Stimulated activated CD8-positive, alpha-beta memory T cell treated with anti-CD3 and anti-CD28 coated beads, Interleukin-15, amount 100 ng/mL, for 1 hour (primary cell): ENCODE measurements at places on chromosomes 5 and 9.

DNA sequence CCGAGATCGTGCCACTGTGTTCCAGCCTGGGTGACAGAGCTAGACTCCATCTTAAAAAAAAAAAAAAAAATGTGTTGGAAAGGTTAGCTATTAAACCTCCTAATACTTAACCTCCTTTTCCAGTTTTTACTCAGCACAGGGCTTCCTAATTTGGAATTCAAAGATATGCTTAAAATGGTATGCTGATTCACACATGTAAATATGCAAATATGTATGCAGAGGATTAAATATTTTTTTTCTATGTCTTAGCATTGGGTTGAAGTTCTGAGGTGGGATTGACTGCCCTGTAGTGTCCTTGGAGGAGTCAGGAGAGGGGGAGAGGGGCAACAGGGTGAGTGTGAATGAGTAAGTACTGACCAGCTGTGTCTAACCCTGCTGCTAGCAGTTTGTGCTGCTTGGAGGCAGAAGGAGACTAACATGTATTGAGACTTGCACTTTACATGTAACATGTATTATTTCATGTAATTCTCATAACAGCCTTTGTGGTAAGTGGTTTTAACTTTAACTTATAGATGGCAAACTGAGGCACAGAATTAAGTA, 63.2 kb downstream of the SLC44A1 start:
- DNase-seq, result no peak

- DNase-seq, result no peak
Measured at GRCh38 chr5:115096034-115096769, 73.5 kb downstream of the TRIM36 start.

DNA sequence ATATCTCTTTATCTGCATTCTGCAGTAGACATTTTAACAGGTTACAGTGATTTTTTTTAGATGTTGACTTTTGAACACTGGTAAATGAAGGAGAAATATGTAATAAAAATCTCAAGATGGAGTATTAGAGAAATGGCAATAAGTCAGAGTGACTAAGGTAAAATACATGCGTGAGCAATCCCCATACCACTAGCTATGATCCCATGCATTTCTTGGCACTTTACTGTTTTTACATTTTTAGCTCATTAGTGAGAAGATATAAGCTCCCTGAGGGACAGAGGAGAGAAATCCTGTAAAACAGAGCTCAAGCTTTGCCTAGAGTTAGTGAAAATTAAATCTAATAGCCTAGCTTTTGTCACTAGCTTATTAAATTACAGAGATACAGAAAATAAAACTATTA, 181.9 kb upstream of the TRPM3 start:
- no peak for DNase-seq

DNA sequence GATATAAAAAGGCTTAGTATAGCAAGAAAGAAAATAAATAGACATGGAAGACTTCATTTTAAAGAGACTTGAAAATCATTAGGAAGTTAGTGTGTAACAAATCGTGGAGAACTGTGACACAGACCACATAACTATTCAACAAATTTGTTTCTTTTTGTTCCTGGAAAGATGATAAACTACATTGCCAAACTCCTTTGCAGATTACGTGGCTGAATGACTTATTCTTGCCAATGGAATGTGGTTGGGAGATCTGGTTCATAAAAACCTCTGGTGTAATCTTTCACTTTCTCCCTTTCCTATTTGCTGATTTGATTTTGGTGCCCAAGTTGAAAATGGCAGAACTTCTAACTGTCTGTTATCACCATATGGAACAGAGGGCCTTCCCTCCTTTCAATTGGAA, 328.9 kb upstream of the MEF2C start:
- DNase-seq, result no peak

DNA sequence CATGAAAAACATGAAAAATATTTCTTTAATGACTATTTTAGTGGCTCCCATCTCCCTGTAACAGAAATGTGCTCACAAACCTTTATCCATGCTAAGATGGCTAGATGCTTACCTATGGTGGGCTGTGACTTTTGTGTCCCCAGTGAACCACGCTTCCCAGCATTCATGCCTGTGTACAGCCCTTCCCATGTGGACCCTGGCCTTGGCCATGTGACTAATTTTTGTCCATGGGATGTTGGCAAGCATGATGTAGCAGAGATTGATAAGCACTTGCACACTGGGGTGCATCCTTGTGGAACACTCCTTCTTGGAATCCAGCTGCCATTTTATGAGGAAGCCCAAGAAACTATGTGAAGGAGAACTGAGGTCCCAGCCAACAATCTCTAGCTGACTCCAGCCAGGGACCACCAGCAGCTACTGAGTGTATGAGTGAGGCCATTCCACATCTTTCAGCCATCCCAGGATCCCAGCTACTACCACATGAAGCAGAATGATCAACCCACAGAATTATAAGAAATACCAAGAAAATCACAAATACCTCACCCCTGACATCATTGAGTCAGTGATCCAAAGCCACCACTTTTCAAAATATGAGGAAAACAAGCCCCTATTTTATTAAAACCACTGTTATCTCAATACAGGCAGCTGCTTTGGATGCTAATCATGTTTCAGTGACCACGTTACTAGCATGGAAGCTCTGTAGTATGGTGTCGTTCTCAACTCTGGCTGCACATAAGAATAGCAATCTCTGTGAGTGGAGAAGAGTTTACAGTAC, 16.1 kb upstream of the RAI14 start:
- DNase-seq, result no peak

DNA sequence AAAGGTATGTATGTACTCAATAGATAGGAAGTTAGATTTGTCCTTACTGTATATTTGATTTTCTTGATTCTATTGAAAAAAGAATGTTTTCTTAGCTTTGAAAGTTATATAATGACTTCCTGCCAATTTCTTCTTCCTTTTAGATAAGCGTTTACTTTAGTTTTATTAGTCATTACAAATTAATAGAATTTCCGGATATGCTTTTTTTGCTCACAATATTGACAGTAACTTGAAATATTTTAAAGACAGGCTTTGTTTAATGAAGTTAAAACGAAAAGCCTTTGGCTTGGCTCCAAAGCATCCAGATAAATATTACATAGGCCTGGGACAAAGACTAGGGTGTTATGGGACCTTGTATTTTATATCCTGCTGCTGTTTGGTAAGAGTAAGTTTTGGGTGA, 49.5 kb downstream of the CWC27 start:
- DNase-seq, result no peak

- DNase-seq, result no peak
Measured at GRCh38 chr5:124651663-124652513, 94.6 kb downstream of the ZNF608 start.

- DNase-seq, result no peak
Measured at GRCh38 chr5:81192373-81192750, 40.8 kb upstream of the CKMT2 start.

GRCh38 chr9:114968671-114969070, 38.3 kb upstream of the TNFSF8 start:
- no peak for DNase-seq

DNA sequence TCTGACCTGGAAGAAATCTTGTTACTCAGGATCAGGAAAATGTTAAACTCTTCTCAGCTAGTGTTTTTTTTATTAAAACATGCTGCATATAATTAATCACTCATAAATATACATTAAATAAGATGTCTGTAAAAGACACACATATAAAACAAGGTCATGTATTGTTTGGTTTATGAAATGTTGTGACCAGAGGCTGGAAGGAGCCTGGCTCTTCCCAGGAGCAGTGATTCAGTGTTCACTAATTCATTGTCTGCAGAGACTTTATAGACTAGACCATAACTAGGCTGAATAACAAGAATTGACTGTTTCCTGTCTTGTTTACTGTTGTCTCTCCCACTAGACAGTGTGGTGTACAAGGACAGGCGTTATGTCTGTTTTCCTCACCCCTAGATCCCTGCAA, 49.1 kb upstream of the ANKRD55 start:
- DNase-seq, result no peak

GRCh38 chr5:171914726-171915338, 91.6 kb downstream of the FBXW11 start:
- no peak for DNase-seq
